Forelimb muscle (tissue), 1 donor: ENCODE measurements at places on chromosomes 2 and 18. TPM values are rescaled to one million over a fixed set of nuclear protein-coding genes. Genes with fewer than 3 reads are reported as not detected.

DNA sequence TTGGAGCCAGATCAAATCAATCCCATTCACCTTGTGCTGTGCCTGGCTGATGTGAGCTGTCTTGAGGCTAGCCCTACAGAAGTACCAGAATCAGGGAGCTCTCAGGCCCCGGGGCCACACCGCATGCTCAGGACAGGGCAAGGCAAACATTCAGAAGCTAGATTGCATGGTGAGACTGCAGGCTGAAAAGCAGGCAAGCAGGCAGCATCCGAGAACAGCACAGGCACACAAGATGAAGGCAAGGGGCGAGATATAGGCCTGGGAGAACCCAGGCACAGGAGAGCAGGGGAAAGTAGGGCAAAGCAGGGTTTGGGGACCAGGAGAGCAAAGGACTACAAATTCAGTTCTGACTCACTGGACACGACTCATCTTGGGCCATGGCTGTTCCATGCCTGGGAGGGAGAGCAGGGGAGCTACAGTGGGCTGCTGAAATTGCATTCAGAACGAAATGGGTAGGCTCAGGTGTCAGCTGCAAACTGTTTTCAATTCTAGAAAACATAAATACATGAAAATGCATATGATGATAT is 59.6 kb downstream of the GALNT14 start:
- no peak for DNase-seq

The CYTIP gene
- 0.62 TPM for polyA plus RNA-seq

DNA sequence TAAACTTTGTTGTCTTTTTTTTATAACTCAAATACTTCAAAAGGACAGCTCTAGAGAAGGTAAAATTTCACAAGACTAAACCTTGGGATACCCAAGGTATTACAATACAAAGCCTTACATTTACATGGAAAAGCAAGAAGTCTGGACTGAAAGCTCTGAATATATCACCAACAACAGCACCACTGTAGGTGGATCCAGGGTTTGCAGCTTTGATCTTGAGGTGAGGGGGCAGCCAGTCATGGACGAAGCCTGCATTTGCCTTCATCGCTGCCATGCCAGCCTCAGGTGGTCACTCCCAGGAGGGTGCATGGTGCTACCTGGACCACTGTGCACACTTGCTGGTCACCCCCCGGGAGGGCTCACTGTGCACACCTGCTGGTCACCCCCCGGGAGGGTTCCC is 36.6 kb downstream of the RBFA start:
- DNase-seq: no peak

DNA sequence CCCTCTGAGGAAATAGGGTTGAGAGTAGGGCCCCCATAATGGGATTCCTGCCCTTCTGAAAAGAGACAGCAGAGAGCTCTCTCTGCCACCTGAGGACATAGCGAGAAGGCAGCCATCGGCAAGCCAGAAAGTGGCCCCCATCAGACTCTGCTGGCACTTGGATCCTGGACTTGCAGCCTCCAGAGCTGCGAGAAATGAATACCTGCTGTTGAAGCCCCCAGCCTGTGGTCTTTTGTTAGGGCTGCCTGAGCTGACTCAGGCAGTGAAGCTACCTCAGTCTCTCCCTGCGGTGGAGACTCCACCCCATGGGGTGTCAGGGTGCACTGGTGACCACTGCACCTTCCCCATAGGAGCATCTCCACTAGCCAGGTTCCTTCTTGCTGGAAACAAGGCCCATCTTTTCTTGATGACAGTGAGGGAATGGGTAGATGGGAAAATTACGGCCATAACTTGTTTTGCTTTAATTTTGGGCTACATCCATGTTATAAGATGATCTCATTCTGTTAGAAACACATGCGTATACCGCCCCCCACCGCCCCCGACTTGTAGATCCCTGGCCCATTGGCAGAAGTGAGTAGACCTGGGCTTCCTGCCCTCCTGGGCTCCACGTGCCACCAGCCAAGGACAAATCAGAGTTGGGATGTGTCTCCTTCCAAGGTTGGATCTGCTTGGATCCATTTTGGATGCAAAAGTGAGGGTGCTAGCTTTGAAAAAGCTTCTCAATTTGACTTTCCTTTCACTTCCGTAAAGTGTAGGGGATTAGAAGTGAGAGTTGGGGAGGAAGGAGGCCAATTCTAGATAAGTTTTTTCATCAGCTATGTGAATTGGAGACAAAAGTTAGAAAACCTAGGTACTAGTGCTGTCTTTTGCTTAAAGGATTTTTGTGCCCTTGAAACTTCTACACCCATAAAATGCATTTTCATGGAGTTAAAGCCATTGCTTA is 42.9 kb downstream of the NCK2 start:
- no peak for DNase-seq

GRCh38 chr2:30236591-30237238 is 5.4 kb downstream of the LBH start:
- no peak for DNase-seq

DNA sequence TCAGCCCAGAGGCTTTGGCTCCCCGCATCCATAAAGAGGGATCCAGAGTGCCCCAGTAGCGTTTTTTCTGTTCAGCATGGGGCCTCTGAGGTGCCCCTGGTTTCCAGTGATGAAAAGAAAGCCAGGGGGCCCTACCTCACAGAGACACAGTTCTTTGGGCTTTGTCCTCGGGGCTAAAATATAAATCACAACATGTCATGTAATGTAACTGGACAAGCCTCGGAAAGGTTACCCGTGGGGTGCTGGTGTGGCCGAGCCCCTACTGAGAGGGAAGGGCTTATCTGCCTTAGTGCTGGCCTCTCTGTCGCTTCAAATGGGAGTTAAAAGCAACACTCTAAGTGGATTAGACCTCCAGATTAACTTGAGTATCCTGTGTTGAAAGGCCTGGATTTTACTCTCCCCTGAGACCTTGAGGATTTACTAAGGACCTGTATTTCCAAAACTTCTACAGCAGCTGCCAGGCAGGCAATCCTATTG is 251.6 kb upstream of the APCDD1 start:
- DNase-seq: no peak

The TMEM200C gene
- 0.75 TPM for polyA plus RNA-seq

The FAM237A gene
- polyA plus RNA-seq: not detected

The PCARE gene
- 0.25 TPM for polyA plus RNA-seq

DNA sequence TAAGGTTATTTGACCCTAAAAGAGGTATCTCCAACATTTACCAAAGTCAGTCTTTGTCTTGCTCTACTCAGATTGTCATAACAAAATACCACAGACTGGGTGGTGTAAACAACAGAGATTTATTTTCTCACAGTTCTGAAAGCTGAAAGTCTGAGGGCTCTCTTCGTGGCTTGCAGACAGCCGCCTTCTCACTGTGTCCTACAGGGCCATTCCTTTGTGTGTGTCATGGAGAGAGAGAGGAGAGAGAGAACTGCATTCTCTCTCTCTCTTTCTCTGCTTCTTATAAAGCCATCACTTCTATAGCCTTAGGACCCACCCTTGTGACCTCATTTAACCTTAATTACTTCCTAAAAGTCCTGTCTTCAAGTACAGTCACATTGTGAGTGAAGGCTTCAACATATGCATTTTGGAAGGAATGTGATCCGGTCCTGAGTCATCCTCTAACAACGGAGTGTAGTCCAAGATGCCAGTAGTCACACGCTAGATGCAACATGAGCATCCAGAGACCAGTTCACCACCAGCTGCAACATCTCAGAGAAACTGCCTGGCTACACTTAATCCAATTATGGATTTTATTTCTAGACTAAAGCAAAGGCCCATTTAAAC is 130.2 kb downstream of the CD226 start:
- DNase-seq: no peak

GRCh38 chr18:45722899-45723298 is 1.1 kb upstream of the SLC14A1 start:
- DNase-seq: no peak

DNA sequence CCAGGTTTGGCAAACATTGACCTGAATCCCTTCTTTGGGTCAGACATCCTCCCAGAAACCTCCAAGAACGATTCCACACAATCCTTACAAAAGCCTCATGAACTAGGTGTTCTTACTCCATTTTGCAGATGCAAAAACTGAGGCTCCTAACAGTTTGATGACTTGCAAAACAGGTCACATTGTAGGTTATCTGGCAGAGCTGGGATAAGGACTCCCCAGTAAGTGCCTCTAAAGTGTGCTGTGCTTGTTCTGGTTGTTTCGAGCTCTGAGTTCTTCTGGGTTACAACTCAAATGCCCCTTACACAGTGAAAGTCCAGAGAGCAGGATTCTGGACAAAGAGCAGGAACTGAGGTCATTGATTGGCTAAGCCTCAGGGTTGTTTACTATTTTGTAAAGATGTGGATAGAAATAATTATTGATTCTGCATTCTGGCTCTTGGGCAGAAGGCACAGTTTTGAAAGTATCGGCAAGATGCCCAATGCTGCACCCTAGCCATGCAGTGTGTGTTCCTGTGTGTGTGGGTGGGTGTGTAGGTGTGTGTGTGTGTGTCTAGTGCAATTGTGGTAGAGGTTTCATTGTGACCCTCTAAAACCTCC is 17.0 kb upstream of the IGFBP2 start:
- no peak for DNase-seq

The CSRNP3 gene
- polyA plus RNA-seq: 9.4 TPM

DNA sequence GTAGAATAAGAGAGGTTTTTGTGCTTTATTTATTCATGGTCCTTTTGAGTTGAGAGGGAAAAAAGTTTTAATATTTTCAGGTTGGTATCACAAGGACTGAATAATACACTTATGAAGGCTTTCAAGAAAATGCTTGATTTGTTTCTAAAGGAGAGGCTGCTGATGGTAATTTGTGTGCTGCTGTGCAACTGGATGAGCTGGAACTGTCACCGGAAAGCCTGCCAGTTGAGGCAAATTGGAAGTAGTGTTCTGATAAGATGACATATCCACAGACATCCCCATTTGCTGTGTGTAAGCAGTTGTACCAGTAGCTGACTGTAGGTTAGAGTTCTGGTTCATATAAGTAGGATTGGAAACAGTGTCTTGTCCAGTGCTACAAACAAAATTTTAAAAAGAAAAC is 21.6 kb upstream of the CACNB4 start:
- no peak for DNase-seq

The CDCA7 gene
- 12.1 TPM for polyA plus RNA-seq

The AKAIN1 gene
- polyA plus RNA-seq: not detected

GRCh38 chr2:102070058-102070642 is 72.4 kb upstream of the IL1R1 start:
- DNase-seq: peak; percentile 80

GRCh38 chr2:260507-261161 is 3.2 kb downstream of the SH3YL1 start:
- DNase-seq: no peak

DNA sequence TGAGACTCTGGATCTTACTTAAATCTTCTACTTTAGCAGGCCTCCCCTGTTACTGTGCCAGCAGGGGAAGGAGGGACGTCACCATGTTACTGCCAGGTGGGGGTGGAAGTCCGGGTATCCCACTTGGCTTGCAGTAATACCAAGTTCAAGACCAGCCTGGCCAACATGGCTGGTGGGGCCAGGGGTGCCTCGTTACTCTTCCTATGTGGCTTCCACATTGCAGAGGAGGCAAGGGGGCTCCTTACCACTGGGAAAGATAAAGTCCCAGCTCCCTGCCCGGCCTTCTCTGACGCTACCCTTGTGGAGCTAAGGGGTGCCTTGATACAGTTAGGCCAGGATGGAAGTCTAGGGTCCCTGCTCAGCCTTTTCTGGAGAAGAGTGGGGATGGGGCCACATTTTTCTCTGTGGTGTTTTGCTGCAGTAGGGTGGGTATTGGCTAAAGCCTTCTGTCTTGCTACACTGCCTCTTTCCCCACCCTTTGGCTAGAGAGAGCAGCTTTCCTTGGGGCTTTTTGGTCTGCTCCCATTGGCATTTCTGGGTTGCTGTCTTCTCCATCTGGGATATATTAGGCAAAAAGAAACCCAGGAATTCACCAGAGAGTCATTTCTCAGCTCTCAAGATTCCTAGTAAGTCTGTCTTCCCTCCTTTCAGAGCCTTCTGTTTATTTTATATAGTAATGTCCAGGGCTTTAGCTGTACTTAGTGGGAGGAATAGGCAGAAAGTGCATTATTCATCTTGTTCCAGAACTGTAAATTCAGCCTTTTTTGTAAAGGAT is 21.9 kb downstream of the ELMOD3 start:
- no peak for DNase-seq

- no peak for DNase-seq
Measured at GRCh38 chr2:207330912-207331311, 165.2 kb upstream of the KLF7 start.

The REG1A gene
- polyA plus RNA-seq: not detected

The SERPINB3 gene
- polyA plus RNA-seq: not detected

The TUBA3E gene
- polyA plus RNA-seq: not detected

- DNase-seq: no peak
Measured at GRCh38 chr2:241764275-241765241, 12.1 kb upstream of the GAL3ST2 start.

The SRBD1 gene
- 9.2 TPM for polyA plus RNA-seq

GRCh38 chr2:230777721-230778120 is 65.1 kb downstream of the CAB39 start:
- no peak for DNase-seq

DNA sequence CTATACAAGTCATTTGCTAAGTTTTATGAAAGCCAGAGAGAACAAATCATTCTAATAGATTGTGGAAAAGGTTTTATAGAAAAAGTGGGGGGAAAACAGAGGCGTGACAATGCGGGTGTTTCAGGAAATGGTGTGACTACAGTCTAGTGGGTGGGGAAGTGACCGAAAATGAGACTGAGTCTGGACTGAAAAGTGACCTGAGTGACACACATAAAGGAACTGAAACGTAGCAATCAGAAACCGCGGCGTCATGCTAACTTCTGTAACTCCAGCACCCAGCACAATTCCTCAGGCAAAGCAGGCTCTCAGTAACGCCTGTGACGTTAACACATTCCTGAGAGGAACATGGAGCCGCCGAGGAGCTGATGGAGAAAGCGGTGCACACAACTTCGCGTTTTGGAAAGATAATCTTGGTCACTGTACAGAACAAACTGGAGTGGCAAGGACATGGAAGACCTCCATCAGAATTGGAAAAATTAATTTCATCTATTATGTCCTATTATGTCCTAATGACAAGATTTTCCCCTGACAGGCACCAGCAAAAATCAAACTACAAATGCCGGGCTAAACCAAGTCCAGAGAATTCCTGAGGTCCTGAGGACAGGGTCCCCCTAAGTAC is 1.4 kb upstream of the CD226 start:
- no peak for DNase-seq

DNA sequence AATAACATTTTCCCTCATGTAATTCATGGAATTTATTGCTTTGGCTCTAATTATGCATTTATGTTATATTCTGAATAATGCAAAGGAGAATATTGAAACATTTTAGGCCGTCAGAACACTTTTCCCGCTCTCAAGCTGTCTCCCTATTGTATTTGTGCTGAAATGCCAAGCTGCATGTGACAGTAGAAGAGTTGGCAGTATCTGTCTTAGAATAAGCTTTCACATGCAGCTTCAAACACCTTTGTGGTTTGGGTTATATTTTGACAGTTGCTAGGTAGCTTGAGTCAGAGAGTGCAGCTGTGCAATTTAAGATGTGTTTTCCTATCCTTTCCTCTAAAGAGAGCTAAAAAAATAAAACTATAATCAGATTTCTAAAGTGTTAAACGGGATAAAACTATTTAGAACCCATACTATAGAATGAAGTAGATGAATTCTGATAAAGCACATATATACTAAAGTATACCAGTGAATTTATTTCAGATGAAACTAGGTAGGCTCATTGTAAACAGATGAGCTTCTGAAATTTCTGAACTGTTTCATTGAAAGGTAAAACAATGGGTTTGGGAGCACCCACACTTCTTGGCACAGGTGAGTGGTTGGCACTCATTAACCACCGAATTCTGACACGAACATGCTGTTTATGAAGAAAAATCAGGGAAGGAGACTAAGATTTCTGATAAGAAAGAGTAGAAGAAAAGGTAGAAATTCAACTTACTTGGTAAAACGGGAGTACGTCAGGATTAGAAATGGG is 43.4 kb downstream of the PLCL1 start:
- no peak for DNase-seq
